ENCODE measurements at places on chromosomes 5 and 9.
A peak's percentile ranks its signal among the peaks of the same experiment; 100 is the strongest.

GRCh38 chr5:103724271-103724670 is 161.7 kb upstream of the NUDT12 start:
- no peak for DNase-seq

DNA sequence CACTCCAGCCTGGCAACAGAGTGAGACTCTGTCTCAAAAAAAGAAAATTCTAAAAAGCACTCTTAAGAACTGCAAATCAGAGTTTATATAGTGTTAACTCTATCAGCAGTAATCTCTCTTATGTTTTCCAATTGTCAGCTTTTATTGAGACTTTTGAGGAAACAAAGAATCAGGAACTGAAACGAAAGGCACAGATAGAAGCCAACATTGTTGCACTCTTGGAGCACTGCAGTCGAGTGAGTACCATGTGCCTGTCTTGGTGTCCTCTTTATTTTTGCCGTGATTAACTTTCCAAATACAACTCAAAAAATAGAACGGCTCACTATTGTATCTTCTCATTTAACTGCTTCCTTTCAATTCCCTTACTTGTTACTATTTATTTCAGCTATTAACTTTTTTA is 41.7 kb upstream of the LRRC19 start:
- DNase-seq, result no peak

DNA sequence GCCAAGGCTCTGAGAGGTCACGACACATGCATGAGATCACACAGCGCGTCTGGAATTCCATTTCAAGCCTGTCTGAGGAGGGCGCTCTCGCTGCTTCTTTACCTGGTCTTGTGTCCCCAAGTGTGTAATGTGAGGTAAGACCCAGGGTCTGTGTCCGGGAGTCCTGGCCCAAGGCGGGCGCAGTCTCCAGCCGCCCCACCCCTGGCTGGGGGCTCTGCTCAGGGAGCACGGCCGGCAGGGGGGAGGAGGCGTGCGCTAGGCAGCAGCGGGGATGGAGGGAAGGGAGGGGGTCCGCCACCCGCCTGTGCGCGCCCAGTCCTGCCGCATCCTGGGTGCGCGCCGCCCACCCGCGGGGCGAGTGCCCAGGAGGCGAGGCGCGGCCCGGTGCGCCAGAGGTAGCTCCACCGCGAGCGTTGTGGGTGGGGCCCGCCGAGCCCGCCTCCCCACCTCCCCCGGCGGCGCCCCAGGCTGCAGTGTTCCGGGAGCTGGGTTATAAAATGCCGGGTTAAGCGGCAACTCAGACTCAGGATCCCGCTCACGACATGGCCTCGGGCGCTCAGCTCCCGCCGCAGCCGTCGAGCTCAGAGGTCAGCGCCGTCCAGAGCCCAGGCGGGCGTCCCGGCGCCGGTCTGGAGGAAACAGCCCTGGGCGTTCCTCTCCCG is at the start of gene CCNI2:
CCNI2 (plus strand) TSS at position 473 of the 662 bp plus-strand sequence; CDS start at position 543, 70 bp downstream.
- DNase-seq, result no peak

DNA sequence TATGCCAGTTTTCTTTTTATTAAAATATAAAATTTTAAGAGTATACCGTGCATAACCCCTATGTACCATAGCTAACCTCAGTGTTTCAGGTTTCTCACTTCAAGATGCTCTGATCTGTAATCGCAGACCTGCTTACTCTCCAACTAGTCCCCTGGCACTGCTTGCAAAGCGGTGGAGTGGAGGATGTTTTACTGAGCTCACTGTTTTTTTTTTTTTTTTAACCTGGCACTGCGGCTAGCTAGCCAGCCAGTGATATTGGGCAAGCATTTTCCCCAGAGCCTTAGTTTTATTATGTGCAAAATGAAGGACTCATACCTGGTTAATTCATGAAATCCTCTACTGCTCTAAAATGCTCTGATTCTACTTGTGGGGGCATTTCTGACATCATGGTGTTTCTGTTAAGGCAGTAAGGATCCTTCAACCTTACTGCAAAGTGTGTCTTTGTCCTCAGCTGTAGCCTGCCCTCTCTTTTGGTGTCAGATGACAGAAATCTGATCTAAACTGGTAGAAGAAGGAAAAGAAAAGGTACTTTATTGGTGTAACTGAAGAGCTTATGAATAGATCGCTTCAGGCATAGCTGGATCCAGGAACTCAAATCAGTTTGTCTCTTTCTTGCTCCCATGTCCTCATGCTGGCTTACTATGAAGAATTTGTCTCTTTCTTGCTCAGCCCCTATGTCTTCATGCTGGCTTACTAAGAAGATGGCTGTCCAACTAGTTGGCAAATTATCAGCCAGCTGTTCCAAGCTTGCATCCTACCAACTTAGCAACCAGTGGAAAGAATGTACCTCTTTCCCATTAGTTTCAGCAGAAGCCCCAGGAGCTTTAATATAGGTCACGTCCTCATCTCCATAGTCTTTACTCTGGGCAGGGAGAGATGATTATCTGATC is 59.8 kb downstream of the DOCK2 start:
- DNase-seq, result no peak

DNA sequence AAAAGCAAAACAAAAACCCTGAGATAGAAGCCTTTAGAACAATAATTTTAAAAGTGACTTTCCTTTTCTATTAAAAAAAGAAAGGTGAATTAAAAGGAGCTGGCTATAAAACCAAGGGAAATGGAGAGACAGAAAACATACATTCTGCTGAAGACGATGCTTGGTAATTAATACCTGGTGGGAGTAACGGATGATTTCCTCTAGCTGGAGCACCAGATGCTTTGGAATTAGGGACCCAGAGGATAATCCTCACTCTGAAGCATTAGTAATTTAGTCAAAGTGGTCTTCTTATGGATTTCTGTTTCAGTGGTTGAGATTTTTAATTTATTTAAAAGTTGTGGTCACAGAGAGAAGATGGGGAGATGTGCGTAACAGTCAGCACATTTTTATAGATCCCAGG is 982.5 kb downstream of the TLE4 start:
- no peak for DNase-seq

- no peak for DNase-seq
These were observed 214.0 kb downstream of the PTTG1 start for GRCh38 chr5:160635663-160636062.

DNA sequence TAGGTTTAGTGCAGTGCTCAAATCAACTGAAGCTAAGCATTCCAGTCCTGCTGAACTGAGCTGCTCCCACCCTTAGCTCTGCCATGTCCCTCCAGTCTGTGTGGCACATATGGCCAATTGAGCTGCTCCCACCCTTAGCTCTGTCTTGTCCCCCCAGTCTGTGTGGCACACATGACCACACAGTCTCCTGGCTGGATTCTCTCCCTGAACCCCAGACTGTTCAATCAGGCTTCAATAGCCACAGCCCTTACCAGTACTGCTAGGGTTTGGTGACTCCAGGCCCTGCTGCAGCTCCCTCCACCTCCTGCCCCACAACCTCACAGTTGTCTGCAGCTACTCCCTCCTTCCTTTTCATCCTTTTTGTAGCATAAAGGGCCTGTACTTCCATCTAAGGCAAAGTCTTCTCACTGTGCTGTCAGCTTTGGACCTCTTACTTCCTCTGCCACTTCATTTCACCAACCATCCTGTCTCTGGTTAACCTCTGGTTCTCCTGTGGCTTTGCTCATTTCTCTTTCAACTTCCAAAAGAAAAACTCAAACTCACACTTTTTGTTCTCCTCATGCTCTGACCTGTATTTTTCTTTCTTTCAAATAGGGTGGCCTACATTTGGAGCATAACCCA is 50.8 kb downstream of the ADAMTS12 start:
- no peak for DNase-seq

GRCh38 chr9:71638627-71639026 is 129.7 kb downstream of the CEMIP2 start:
- DNase-seq, result peak; percentile 1

GRCh38 chr5:80957031-80957761 is 3.0 kb upstream of the RASGRF2 start:
- DNase-seq, result peak; percentile 86

DNA sequence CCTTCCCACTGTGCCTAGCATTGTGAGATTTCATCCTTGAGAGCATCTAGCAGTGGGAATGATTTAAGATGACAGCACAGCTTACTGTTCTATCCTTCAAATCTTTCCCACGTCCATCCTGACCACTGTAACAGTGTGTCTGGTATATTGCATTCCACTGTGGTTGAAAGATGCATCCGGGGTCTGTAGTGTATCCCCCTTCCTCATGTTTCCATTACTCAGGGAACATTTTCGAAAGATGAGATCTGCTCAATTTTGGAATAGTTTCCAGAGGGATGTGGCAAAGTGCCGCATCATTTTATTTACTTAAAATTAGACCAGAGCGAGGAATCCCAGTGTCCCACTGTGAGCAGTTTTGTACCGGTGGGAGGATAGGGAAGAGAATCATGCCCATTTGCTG is 407.1 kb upstream of the PAPPA start:
- no peak for DNase-seq

GRCh38 chr5:7250611-7251010 is 145.3 kb upstream of the ADCY2 start:
- DNase-seq, result no peak
